Activated effector memory CD4-positive, alpha-beta T cell treated with anti-CD3 and anti-CD28 coated beads, Interleukin-2, amount 50 U/mL, for 16 hours (primary cell): ENCODE measurements at places on chromosomes 16 and 17.

- DNase-seq = no peak
Observed at GRCh38 chr17:20202141-20202621, 193.0 kb downstream of the SPECC1 start.

DNA sequence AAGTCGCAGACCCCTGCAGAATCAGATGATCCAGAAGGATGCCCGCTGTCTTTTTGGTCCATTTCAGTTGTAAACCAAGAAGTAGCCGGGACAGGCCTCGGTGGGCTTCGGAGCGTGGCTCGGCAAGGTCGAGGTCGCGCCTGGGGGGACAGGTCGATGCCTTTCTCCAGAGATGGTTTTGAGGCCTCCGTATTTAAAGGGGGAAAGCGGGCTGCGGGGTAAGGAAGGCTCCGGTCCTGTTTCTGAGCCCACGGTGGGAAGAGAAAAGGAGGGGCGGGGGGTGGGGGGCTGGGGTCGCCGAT, 7.5 kb upstream of the GNG13 start:
- no peak for DNase-seq

GRCh38 chr17:6695051-6695450, 18.1 kb downstream of the SLC13A5 start:
- DNase-seq = no peak

GRCh38 chr16:54203851-54204505, 82.6 kb downstream of the IRX3 start:
- no peak for DNase-seq

DNA sequence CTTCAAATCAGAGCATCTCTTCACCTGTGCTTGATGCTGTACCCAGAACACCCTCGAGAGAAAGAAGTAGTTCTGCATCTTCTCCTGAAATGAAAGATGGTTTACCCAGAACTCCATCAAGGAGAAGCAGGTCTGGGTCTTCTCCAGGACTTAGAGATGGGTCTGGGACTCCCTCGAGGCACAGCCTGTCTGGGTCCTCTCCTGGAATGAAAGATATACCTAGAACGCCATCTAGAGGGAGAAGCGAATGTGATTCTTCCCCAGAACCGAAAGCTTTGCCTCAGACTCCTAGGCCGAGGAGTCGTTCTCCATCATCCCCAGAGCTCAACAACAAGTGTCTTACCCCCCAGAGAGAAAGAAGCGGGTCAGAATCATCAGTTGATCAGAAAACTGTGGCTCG, 12.3 kb downstream of the SRRM2 start:
- DNase-seq = no peak
